ENCODE measurements at places on chromosomes 11 and 22.

- DNase-seq = no peak
These were observed 5.6 kb downstream of the LIPT2 start for GRCh38 chr11:74487875-74488274.

DNA sequence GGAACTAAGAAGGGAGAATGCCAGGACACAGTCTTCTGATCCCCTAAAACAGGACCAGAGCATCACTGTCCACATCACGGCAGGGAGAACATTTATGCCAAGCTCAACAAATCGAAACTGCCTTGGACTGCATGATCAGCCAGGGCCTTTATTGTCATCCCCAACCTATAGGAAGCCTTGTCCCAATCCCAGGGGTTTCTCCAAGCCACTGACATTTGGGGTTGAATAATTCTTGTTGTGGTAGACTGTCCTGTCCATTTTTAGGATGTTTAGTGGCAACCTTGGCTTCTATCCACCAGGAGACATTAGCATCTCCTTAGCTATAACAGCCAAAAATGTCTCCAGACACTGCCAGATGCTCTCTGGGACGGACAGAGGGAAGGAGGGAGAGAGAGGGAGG lies 37.1 kb downstream of the RPL27A start:
- DNase-seq = no peak

DNA sequence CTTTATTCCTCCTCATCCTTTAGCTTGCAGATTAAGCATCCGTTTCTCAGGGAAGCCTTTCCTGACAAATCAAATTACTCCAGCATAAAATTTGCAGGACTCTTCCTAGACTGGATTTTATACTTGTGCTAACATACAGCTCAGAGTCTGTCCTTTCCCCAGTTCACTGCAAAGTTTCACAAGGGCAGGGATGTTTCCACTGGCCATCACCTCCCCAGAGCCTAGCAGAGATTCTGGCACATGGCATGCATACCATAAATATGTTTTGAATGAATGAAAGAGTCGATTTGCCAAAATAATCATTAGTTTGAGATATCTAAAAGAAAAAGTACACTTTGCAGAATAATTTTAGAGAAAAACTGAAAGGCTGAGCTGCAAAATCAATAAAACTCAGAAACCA lies 10.6 kb downstream of the MSANTD4 start:
- DNase-seq = no peak

- no peak for DNase-seq
These were observed 50.7 kb upstream of the ARHGAP32 start for GRCh38 chr11:129242855-129243254.

DNA sequence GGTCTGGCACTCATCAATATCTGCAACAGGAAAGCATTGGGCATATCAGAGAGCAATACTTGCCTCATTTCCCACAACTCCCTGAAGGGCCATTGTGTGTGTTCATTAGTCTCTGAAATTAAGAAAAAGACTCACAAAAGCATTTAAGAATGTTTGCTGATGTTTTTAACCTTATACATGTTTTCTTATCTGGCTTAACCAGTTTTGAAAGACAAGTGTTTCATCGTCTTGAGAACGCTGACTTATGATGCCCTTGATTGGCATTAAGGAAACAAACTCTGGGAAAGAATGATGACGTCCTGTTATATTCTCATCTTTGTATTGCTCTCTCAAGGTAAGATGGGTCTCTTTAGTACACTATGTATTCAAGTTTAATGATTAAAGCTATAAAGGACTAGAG lies 32.0 kb downstream of the SCUBE2 start:
- no peak for DNase-seq

DNA sequence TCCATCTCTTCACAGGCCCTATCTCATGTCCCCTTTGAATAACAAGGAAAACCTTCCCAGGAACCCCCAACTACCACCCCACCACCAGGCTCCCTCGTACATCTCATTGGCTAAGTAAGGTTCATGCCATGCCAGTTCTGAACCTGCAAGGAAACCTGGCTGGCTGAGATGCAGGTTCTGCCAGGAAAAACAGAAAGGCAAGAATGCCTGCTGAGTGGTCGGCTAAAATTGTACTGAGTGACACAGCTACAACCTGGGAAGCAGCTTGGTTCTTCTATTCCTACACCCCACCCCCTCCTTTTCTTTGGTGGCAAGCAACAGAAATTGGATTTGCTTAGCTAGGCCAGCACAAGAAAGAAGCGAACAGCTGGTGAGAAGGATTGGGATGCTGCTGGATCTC lies 36.1 kb upstream of the TSPAN18 start:
- no peak for DNase-seq

DNA sequence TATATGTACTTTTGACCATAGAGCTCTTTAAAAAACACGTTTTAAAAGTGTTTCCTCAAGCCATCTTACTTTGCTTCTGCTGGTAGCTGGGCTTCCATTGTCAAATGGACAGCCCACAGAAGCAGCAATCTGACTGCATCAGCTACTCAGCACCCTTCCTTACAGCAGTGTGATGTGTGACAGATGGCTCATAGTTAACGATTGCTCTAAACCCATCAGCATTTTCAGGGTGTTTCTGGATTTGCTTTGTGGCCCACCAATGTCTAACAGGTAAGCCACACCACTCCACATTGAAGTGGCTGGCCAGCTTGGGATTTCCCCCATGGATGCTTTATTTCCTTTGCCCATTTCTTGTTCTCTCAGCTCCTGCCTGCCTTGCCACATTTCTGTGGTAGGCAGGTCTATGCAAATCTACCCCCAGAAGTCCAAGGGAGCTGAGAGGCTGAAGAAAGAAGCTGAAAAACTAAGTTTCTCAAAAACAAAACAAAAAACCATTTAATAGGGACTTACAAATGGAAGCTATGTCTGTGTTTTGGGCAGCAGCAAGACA lies 7.3 kb upstream of the FAR1 start:
- no peak for DNase-seq

DNA sequence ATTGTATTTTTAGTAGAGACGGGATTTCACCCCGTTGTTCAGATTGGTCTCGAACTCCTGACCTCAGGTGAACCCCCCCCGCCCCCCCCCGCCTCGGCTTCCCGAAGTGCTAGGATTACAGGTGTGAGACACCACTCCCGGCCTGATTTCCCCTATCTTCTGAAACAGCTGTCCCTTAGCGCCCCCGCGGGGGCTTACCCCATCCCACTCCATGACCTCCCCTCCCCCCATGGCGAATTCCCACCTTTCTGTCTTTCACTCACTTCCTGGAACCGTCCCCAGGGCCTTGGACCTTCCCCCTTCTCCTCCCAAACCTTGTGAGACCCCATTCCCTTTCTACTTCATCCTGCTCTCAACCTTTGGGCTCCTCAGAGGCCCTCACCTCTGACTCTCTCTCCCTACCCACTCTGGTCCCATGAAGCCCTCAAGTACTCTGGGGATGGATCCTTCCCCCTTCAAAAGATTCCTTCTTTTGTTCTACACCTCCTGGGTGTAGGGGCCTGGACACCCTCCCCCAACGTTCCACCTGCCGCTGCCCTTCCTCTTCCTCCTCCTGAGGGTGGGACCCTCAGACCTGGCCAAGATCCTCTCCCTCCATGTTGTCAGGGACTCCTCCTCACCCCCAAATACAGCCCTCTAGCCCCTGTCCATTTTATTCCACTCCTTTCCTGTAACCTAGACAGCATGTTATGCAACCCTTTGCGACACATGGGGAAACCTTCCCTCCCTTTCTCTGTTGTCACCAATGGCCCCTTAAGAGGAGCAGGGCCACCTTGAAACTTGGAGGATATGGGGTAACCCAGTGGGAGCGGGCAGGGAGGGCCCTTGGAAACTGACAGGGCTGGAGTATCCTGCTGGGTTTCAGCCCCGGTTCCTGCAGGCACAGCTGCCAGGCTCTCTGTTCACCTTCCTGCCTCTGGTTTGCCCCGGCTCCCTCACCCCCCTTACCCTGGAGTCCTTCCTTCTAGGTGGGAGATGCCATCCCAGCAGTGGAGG lies 1.1 kb downstream of the PRDX5 start:
- DNase-seq = no peak

GRCh38 chr11:103808252-103808651 lies 228.2 kb upstream of the DDI1 start:
- no peak for DNase-seq

GRCh38 chr11:116851626-116852025 lies 14.2 kb upstream of the APOA1 start:
- DNase-seq = no peak

DNA sequence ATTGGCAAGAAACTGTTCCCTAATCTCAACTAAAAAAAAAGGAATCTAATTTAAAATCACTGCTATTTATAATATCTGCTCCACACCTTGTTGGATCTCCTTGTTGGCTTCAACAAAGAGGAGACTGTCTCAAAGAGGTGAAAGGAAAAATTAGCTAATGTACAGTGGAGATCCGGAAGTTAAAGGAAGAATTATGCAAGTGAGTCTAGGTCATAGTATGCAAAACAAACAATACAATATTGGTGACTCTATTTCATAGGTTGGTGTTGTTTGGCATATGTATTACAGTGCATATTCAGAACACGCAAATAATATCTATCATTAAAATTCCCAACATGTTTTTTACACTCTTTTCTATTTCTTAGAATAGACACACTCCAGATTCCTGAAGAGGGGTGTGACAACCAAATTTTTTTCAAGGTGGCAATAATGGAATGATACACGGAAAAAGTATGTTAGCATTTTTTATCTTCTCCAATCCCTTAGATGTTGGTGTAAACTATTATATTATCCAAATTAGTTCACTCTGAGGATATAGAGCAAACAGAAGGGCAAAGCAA lies 685.3 kb downstream of the KCNA4 start:
- no peak for DNase-seq

GRCh38 chr11:76609736-76610370 lies 60.7 kb downstream of the LRRC32 start:
- DNase-seq = no peak

DNA sequence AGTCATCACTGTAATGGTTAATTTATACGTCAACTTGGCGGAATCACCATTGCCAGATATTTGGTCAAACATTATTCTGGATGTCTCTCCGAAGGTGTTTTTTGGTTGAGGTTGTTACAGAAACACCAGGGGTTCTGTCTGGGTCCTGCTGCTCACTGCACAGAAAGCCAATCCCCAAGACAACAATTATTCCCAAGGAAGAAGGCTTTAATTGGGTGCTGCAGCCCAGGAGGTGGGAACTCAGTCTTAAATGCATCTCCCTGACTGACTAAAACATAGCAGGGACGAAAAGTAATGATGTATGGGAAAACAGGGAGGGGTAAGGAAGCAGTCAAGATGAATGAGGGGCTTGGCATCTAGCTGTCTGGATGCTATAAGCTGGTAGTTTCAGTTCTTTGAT lies 331.3 kb downstream of the TBC1D22A start:
- DNase-seq = no peak

DNA sequence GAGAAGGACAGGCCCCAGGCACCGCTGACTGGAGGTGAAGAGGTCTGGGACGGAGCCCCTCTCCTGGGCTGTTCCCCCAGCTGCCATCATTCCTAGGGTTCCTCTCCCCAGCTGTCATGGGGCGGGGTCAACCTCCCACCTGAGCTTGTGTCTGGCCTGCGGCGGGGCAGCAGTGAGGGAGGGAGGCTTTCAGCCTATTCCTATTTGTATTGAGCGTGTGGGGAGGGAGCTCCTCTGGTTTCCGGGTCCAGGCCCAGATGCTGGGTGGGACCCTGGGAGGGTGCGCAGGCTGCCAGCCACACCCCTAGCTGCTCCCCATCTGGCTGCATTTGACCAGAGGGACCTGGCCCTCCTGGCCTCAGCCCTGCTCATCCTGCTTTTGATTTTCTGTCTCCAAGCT lies 13.7 kb downstream of the TSPAN4 start:
- DNase-seq = no peak

- DNase-seq = no peak
These were observed 67.5 kb downstream of the NFAM1 start for GRCh38 chr22:42364604-42365110.

- DNase-seq = no peak
These were observed 5.5 kb downstream of the APOL2 start for GRCh38 chr22:36233796-36234195.

- DNase-seq = no peak
These were observed 64.4 kb downstream of the NAV2 start for GRCh38 chr11:19777039-19777376.

DNA sequence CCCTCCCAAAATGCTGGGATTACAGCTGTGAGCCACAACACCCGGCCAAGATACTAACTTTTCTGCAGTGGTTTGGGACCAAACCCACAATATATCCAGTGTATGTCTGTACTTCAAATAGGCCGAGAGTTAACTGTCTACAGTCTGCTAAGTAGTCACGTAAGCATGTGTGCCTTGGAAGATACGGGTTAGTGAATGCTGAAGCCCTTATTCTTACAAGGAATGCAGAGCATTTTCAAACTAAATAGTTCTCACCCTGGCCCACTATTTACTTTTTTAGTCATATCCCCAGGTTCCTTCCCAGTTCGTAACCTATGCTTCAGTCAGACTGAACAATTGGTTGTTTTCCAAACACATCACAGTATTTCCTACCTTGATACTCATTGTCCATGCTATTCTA lies 176.0 kb downstream of the WNT11 start:
- no peak for DNase-seq

DNA sequence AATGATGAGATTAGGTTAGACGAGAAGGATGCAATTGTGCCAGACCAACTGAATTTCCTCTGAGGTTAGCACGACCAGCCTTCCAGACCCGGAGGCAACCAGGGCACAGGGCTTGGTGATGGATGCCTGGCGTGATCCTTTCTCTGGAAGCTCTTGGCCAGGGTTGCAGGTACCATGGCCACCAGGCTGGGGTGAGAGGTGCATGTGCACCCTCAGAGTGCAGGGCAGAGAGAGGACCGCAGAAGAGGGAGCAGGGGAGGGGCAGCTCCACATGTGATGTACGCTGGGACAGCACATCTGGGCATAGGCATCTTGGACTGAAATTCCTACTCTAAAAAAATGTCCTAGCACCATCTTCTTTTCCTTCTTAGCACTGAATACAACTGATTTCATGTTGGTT lies 10.9 kb downstream of the KCNJ1 start:
- no peak for DNase-seq

DNA sequence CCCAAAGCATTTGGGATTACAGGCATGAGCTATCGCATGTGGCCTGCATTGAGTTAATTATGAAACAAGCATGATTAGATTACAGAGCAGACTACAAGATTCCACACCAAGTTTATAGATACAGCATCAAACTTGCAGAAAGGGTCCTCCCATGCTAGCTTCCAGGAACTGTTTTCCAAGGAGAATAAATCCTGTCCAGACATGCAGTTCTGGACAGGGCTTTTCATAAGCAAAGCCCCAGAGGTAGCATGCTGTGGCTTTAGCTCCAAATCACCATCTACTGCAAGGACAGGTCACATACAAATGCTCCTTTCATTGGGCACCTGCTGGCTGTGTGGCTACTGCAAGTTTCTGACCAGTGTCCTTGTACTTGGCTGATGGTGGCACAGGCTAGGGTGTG lies 57.1 kb downstream of the HIRA start:
- no peak for DNase-seq

GRCh38 chr22:27554841-27555456 lies 246.6 kb downstream of the MN1 start:
- no peak for DNase-seq

Data from HS-5 (cell line).